Stimulated activated CD4-positive, alpha-beta T cell treated with anti-CD3 and anti-CD28 coated beads, Interleukin-1b, Interleukin-23, amount 100 ng/mL, for 1 hour (primary cell): ENCODE measurements at places on chromosomes 6 and 20.

GRCh38 chr6:93849857-93850256 is 430.5 kb upstream of the EPHA7 start:
- DNase-seq: no peak

- no peak for DNase-seq
Measured at GRCh38 chr6:142387997-142388815, 86.4 kb downstream of the ADGRG6 start.

DNA sequence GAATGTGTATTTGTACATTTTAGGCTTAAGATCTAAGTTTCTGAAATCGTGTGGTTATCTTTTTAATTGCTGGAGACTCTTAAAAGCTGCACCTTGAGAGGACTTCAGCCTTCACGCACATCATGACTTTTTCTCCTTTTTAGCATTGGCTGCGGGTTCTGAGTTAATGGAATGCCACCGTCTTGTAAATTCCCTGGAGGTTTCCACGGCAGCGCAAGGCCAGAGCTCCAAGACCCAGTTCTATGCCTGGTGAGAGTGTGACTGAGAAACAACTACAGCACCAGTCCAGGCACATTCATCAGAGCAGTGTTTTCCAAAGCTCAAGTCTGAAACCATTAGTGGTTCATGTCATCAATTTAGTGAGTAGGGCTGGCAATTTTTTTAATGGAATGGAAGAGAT is 23.0 kb downstream of the PRR18 start:
- DNase-seq: no peak

GRCh38 chr6:102581378-102582124 is 1188.0 kb downstream of the GRIK2 start:
- no peak for DNase-seq

DNA sequence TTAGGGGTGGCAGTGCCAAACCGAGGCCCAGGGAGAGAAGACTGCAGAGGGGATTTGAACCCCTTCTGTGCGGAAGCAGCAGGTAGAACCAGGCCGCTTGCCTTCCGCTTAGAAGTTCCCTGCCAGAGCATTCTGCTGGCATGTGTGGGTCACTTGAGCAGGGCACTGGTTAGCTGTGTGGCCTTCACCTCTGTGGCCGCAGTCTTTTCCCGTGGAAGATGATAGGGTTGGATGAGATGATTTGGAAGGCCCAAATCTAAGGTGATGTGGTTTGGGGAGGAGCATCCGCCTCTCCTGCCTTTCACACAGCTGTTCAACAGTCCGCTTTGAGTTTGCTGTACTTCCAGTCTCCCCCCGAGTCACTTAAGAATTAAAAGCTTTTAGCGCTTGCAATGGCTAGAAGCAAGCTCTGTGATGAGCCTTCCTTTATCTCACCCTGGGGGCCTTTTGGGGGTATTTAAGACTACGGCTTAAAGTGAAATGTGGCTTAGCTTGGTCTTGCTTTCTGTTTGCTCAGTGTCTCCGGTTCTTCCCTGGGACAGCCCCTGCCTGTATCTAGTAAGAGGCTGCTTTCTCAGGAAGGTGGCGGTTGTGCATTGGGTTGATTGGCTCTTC is 743 bp downstream of the CMTR1 start:
- peak; percentile 13 for DNase-seq

DNA sequence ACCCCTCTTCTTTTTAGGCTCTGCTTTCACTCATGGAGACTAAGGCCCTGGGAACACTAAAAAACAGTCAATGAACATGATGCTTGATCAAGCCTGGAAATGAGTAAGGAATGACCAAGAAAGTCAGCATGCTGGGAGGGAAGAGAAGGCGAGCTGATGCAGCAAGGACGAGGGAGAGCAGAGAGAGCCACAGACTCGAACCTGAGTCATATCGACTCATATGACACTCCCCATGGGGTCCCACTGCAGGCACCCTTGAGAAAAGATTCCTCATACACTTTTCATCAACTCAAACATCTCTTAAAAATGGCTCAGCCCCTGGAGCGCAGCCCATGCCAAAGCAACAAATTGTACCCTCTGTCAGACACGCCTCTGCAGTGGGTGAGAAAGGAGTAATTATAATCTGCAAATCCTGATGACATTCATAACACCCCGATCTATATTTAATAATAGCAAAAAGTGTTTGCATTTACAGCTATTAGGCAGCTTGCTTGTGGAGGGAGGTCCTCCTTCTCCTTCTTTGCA is 127.2 kb downstream of the F13A1 start:
- no peak for DNase-seq

- DNase-seq: no peak
Measured at GRCh38 chr6:95120984-95121383, 456.4 kb upstream of the MANEA start.

DNA sequence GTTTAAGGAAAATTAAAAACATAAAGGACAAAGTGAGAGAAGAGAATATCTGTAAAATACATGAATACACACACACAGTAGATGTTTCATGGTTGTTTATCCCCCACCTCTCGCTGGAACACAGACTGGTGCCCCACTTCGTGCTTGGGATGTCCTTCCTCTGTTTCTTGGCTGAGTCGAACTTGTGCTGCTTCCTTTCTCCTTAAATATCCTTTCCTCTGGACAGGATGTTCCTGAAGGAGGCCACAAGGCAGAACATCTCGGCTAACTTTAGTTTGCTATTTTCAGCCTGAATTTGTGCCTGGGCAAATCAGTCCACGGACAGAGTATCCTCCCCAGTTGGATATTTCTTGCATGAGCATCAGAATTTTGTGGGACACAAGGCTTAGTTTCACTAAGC is 54.7 kb upstream of the ZMYND8 start:
- no peak for DNase-seq

GRCh38 chr6:146909886-146910285 is 294.3 kb upstream of the STXBP5 start:
- no peak for DNase-seq

DNA sequence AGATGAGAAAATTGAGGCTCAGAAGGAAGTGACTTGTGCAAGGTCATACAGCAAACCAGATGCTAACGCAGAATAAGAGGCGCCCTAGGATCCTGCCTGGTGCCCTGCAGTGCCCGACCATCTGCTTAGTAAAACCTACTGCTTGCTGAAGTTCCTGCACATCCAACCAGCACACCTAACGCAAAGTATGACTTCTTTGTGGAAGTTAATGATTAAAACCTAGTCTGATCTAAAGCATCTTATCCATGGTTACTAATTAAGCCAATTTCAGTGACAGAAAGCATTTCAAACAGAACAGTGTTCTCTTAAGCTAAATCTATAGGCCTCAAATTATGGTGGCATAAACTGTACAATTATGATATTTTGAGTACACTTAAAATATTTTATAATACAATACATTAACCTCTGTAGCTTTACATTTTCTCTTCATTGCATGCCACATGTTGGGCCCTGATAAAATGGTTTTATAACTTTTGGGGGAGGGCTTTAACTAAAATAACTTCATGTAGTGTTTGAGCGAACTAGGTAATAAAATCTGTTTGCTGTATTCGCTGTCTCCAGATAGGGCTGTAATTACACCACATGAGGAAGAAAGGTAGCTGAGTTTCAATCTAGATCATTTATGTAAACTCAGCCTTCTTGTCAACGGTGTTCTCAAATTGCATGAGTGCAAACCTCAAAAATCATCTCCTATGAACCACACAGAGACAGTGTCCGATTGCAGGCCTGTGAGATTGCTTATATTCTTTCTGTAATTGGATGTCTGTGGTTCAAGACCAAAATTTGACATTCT is 37.5 kb upstream of the BEND3 start:
- DNase-seq: no peak

GRCh38 chr6:96934087-96934486 is 9.6 kb downstream of the KLHL32 start:
- no peak for DNase-seq

DNA sequence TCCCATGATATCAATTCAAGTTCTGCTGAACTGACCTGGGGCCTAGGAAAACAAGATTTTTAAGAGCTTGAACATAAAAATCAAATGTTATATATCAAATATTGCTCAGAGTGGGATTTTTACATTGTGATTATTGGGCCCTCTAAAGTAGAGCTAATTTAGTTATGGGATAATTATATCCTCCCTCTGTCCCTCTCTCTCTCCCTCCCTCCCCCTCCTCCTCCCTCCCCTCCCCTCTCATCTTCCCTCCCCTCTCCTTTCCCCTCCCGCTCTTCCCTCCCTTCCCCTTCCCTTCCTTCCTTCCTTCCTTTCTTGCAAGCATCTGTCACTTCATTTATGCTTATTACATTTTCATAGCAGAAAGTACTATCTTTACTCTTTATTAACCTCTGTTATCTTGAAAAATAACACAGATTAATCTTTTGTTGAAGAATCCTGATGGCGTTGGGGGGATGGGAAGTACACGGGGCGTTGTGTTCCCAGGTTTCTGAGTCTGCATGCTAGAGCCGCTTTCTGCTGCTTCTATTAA is 32.8 kb downstream of the KIF25 start:
- DNase-seq: no peak

- DNase-seq: no peak
Measured at GRCh38 chr6:43647613-43648012, 2.8 kb downstream of the RSPH9 start.

GRCh38 chr6:90149280-90149679 is 147.4 kb downstream of the BACH2 start:
- DNase-seq: no peak

DNA sequence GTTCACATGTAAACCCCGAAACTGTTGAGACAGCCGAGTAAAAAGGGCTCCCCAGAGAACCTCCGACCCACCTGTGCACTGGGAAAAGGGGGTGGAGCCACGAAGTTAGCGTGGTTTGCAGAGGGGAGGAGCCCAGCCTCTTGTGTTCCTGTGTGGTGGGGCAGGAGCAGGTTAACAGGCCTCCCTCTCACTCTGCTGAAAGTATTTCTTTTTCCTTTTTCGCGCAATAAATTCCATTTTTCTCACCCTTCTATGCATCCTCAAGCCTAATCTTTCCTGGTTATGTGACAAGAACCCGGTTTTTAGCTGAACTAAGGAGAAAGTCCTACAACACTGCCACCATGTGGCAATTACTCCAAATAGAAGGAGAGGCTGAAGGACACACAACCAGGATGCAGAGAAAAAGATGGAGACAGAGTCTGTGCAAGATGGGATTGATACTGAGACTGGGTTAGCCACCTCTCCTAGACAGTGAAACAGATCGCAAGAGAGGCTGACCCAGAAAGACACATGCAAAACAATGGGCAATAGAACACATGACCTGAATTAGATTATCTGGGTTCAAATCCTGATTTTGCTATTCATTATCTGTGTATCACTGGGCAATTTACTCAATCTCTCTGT is 168.7 kb upstream of the PRSS16 start:
- no peak for DNase-seq

- DNase-seq: no peak
Measured at GRCh38 chr6:144749263-144749662, 464.1 kb downstream of the UTRN start.

DNA sequence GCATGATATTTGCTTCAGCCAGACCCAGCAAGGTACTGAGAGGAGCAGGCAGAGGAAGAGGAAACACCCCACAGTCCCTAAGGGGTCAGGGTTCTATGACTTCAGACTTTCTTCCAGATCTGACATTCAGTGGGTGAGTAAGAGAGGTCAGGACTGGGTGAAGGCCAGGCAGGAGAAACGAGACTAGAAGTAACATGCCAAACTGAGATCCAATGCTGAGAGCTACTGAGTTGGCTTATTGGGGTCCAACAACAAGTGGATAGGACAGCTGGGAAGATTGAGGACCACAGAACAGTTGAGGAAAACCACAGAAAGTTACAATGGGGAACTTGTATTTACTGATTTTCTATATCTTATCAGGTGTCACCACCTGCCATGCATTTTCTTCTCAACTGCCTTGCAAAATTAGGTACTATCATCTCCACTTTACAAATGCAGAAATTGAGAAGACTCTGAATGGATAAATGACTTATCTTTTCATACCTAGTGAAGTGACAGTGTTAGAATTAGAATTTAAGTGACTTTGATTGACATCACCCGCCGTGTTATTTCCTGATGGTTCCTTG is 43.8 kb upstream of the HIVEP1 start:
- DNase-seq: no peak
